ENCODE measurements at places on chromosomes 13 and 19. TPM values are rescaled to one million over a fixed set of nuclear protein-coding genes. Genes with fewer than 3 reads are reported as not detected.

DNA sequence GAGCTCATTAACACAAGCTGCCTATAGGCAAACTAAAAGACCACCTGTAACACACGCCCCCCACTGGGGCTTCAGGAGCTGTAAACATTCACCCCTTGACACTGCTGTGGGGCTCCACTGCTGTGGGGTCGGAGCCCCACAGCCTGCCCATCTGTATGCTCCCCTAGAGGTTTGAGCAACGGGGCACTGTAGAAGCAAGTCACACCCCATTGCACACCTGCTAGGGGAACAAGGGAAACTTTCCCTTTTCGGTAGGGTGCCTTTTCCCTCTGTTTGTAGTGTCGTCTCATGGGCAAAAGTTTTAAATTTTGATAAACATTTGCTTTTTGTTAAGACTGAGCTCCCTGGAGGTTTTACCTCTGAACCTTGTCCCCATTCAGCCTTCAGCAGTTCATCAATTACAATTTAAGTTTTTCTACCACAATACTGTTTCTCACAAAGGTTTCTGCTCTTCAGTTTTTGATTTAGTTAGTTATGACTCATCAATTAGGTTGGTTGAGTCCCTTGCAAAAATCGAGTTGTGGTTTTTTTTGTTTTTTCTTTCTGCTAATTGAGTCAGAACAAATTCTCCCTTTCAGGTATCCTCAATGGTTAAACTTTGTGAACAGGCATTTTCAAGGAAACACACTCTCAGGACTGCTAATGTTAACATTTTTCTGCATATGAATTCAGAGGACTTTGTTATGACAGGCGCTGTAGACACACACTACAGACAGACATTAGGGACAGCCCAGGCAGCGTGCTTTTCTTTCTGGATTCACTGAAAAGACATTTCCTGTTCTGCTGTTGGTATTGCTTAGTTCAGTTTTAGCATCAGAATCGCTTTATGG lies 35.1 kb downstream of the ZNF433 start:
- DNase-seq: no peak

DNA sequence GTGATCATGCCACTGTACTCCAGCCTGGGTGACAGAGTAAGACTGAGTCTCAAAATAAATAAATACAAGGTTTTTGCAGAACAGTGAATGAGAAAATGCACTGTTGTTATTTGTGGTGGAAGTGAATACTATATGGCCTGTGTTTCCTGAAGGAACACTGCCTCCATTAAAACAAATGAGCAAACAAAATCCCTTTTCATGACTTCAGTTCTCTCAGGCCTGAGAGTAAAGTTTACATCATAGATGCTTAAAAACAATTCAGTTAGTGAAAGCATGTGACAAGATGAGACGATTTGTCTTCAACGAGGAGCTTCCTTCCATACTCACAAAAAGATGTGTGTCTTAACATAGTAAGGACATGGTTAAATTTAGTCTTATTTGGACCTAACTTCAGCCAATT lies 14.4 kb downstream of the SPINT2 start:
- DNase-seq: no peak

GRCh38 chr13:110592665-110593064 lies 22.7 kb upstream of the NAXD start:
- no peak for DNase-seq

GRCh38 chr19:12938779-12939601 lies 581 bp downstream of the CALR start:
- peak; percentile 54 for DNase-seq

GRCh38 chr19:11699931-11700794 lies 38.6 kb downstream of the ZNF823 start:
- peak; percentile 64 for DNase-seq

DNA sequence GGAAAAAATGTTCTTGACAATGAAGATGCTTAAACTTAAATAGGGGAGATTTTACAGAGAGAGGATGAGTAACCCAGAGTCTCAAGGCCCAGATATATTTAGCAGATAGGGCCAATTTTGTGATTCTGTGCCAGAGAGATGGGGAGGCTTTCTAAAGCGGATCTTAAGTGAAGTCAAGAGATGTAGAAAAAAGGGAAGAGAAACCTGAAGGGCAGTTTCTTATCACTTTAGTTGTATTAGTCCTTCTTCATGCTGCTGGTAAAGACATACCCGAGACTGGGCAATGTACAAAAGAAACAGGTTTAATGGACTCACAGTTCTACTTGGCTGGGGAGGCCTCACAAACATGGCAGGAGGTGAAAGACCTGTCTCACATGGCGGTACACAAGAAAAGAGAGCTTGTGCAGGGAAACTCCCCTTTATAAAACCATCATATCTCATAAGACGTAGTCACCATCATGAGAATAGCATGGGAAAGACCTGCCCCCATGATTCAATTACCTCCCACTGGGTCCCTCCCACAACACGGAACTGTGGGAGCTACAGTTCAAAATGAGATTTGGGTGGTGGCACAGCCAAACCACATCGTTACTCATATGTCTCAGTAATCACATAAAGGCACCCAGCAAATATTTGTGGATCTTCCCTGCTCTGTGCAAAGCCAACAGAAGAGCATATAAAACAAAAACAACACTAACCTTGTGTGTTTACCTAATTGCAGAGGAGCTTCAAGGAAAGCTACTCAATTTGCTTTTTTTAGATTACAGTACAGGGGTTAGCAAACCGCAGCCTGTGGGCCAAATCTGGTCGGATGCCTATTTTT lies 102.6 kb upstream of the MYCBP2 start:
- DNase-seq: no peak

- no peak for DNase-seq
Observed at GRCh38 chr19:35341565-35342225, 6.0 kb upstream of the FFAR1 start.

- DNase-seq: no peak
Observed at GRCh38 chr13:49097374-49097773, 121.7 kb downstream of the FNDC3A start.

DNA sequence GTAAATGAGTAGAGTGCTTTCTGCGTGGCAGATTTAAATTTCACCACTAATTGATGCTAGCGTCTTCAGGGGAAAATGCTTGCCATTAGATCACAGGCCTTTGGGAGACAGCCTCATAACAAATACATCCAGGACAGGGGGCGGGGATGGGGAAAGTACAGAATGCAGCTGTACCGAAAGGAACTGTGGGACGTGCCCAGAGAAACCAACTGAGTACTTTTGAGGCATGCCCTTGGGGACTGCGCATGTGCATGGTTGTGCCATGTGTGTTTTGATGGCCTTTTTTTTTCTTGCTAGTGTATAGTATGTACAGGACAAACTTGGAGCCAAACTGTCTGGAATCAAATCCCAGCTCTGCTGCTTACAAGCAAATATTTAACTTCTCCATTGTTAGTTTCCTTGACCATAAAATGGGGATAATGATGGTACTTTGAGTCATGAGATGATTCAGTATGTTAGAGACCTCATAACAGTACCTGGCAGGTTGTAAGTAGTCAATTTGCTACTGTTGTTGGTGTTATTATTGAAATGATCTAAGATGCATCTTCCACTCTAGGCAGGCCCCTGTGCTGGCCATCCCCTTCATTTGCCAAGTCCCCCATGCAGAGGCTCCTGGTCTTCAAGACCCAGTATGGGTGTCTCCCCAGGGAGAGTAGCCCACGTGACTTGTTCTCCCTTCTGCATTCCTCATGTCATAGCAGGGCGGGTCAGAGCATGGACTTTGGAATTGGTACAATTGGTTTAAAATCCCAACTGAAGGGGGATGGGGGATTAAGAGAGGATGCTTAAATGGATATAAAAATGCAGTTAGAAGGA lies 68.3 kb upstream of the NPAS1 start:
- no peak for DNase-seq

- DNase-seq: peak; percentile 67
Observed at GRCh38 chr19:51514866-51515481, 13.4 kb upstream of the SIGLEC12 start.

DNA sequence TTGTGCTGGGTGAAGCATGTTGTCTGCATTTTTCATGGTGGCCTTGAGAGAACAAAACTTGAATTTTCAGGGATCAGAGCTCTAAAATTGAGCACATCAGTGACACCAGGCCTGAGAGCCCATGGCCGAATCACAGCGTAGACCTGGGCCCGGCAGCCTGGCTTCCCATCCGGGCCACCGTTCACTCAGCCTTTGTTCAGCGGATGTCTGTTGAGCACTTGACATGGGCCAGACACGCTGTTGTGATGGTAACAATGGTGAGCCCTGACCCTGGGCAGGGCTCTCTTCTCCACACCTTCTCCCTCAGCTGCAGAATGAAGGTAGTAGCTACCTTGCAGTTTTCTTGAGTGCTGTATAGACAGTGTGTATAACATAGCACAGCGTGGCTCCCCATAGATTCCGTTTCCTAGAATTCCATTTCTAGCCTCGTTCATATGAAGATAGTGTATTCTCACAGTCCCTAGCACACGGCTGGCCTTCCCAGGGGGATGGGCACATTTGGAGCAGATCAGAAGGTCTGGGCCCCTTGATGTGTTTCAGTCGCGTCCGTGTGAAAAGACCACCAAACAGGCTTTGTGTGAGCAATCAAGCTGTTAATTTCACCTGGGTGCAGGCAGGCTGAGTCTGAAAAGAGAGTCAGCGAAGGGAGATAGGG lies 75.3 kb downstream of the RAB20 start:
- no peak for DNase-seq

DNA sequence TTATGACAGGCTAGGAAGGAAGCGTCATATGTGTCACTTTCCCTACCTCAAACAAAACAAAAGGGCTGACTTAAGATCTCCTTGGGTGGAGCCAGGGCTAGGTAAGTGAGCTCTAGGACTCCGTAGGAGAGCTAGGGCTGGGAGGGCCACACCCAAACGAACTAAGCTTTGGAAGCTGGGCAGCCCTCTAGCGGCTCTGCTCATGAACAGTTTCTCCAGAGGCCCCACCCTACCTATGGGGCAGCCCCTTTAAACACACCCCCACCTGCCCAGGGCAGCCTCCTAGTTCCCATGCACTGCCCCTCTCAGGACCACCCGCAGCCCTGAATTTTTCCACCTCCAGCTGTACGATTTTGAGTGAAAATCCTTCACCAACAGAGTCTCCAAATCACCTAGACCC lies 3.5 kb downstream of the PEG3 start:
- DNase-seq: peak; percentile 12

DNA sequence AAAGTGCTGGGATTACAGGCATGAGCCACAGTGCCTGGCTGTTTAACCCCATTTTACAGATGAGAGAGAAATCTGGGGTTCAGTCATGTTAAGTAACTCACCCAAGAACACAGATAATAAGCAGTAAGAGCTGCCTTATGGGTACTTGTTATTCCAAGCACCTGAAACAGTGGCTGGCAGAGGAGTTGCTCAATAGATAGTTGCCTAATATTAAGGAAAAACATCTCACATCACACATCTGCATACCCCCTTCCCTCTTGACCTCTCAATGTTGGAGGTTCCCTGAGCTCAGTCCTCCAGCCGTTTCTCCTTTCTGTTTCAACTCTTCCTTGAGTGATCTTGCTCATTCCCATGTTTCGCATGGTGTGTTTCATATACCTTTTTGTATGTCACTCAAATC lies 401.9 kb downstream of the KLF12 start:
- DNase-seq: no peak

DNA sequence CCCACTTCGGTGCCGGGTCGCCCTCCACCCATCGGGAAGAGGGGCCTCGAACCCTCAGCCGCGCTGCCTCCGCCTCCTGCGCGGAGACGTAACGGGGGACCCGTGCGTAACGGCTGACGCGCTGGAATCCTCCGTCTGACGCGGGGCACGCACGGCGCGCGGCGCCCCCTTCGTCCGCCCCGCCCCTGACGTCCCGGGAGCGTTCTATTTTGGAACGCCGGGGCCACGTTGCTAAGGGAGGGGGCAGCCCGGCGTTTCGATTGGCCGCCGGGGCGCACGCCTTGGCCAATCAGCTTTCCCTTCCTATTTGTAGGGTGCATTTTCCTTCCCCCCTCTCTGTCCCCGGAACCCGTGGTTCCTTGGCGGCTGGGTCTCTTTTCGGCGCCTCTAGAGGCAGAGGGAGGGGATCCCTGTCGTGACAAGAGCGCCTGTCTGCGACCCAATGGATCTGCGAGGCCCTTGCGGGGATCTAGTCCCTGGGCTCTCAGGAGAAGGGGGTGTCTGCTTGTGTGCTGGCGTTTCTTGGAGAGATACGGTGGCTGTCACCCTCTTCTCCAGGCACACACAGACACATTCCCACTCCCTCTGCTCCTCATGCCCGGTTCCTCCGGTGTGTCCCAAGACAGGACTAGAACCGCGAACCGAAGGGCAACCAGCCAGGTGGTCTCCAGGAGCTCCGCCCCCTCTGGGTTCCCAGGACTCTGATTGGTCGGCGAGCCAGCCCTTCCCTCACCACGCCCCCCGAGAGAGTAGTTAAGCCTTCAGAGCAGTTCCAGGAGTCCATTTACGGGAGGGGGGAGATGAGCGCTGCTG lies 1.5 kb downstream of the FOSB start:
- DNase-seq: peak; percentile 98

- no peak for DNase-seq
Observed at GRCh38 chr19:10884274-10884673, 12.9 kb downstream of the CARM1 start.

- peak; percentile 24 for DNase-seq
Observed at GRCh38 chr13:43316946-43317353, 293.6 kb downstream of the DNAJC15 start.

GRCh38 chr19:2477732-2478191 lies 1.8 kb downstream of the GADD45B start:
- peak; percentile 73 for DNase-seq

DNA sequence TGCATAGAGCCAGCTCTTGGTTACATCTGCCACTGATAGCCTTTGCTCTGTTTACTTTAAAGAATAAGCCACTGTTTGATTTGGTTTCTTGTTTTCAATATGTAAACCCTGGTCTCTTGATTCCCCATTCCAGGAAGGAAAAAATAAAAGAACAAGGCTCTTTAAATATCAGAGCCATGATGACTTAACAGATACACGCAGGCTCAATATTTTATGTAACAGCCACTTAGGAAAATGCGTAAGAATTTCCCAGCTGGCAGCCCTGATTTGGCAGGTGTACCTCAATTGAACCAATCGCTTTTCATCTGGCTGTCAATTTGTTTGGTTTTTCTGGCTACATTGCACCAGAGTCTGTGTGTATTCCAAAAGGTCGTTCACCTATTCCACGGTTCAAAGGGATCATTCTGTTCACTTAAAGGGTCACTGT lies 65.6 kb downstream of the IRS2 start:
- no peak for DNase-seq

ZNF45 gene
- 11.9 TPM for total RNA-seq

MEIS3 gene
- 134 TPM for total RNA-seq

CYP4F8 gene
- total RNA-seq: not detected

PLPPR3 gene
- total RNA-seq: 53.8 TPM

ZNF547 gene
- 1.8 TPM for total RNA-seq

PRTN3 gene
- total RNA-seq: 0.66 TPM

IL17D gene
- total RNA-seq: 0.15 TPM

IFT88 gene
- 3.4 TPM for total RNA-seq

CERS1 gene
- total RNA-seq: 7.8 TPM

ATP4B gene
- not detected for total RNA-seq

Data from H7 (cell line).